H1 (cell line): ENCODE measurements at places on chromosomes 5 and 9. TPM values are rescaled to one million over a fixed set of nuclear protein-coding genes. Genes with fewer than 3 reads are reported as not detected.

DNA sequence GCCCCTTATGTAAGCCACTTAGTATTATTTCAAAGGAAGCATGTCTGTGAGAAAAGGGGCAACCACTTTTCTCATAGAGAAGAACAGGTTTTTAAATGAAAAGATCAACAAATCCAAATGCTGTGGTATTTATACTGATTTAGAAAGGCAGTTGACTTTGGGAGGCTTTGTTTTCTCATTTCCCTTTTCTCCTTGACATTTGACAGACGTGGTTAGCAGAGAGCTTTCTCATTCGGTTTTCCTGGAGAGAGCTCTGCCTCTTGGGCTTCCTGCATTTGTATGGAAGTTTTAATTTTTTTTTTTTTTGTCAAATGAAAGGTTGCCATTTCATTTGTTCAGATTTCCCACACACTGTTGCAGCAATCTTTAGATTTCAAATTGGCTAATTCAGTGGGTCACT is 62.5 kb downstream of the EXOSC2 start:
- peaks cover 14% of the 10 kb centered on the region for H3K4me1 ChIP-seq
- H3K27ac ChIP-seq, result no peak overlapping the region
- DNase-seq, result no peak
- H3K27me3 ChIP-seq, result no peaks in the 10 kb centered on the region
- H3K36me3 ChIP-seq, result no peaks in the 10 kb centered on the region
- no peak overlapping the region for H3K4me3 ChIP-seq

GRCh38 chr5:80191991-80192398 is 63.9 kb downstream of the SERINC5 start:
- H3K4me1 ChIP-seq, result peaks cover 18% of the 10 kb centered on the region
- no peak overlapping the region for H3K4me3 ChIP-seq
- no peak overlapping the region for H3K27ac ChIP-seq
- no peak for DNase-seq
- H3K27me3 ChIP-seq, result no peaks in the 10 kb centered on the region

PRDM9 gene
- not detected in 2 replicates for total RNA-seq

DNA sequence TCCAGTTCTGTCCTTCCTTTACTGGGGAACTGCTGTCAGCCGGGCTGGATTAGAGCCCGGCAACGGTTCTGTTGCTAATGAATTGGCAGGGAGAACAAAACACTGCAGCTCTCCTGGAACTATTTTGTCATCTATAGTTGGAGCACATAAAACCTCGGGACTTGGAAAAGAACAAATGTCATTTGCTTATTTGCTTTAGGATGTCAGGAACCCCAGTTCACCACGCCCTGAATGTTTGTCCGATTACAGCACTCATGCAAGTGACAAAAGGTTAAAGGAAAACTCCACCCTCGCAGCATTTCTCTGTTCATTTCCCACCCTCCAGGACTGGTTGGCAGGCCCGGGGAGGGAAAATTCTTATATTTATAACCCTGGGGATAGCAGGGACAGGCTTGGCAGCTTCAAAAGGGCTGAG is 66.4 kb upstream of the PLPP1 start:
- DNase-seq, result no peak
- H3K4me1 ChIP-seq, result no peaks in the 10 kb centered on the region
- no peak overlapping the region for H3K27ac ChIP-seq
- H3K36me3 ChIP-seq, result no peaks in the 10 kb centered on the region
- H3K27me3 ChIP-seq, result no peaks in the 10 kb centered on the region
- H3K4me3 ChIP-seq, result no peak overlapping the region

DNA sequence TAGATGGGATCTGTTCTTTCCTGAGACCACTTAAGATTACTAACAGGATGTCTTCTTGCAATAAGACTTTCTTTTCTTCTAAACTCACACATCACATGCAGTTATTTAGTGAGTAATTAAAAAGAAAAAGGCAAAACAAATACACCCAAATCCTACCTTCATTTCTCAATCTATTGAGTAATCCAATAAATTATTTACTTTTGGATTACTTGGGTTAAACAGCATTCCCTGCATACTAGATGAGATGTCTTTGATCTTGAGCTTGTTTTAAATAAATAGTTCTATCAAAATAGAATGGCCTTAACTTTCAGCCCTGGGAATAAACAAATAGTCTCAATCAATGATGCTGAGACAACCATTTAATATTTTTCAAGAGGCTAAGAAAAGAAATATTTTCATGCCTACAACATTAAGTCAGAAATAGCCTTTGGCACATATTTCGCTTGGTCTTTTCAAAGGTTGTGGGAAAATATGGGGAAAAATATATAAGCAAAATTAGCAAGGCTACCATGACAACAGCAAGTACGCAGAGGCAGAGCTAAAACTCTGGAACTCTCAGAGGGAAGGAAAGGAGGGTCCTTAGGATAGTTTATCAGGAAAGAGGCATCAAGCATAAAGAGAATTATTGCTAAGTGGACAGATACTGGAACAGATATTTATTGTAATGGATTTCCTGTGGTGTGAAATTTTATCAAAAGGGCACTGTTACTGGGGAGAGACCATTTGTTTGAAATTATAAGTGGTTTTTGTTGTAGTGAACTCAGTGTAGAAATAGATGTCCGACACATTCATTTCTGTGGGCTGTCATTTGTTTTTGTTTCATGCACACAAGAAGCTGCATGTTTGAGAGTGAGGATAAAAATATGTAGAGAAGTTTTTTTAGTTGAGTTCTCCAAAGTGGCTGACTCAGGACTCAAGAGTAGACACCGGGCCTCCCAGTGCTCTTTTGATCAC is 70.2 kb upstream of the CDH6 start:
- no peak overlapping the region for H3K27ac ChIP-seq
- H3K4me3 ChIP-seq, result no peak overlapping the region
- no peaks in the 10 kb centered on the region for H3K36me3 ChIP-seq
- no peaks in the 10 kb centered on the region for H3K4me1 ChIP-seq
- no peak for DNase-seq
- H3K27me3 ChIP-seq, result no peaks in the 10 kb centered on the region

INSYN2B gene
- total RNA-seq, result not detected in 2 replicates

- no peaks in the 10 kb centered on the region for H3K36me3 ChIP-seq
- H3K27ac ChIP-seq, result no peak overlapping the region
- no peak for DNase-seq
- no peaks in the 10 kb centered on the region for H3K4me1 ChIP-seq
- H3K4me3 ChIP-seq, result no peak overlapping the region
- no peaks in the 10 kb centered on the region for H3K27me3 ChIP-seq
Observed at GRCh38 chr5:93022796-93023447, 558.1 kb downstream of the NR2F1-AS1 start.

- H3K27me3 ChIP-seq, result no peaks in the 10 kb centered on the region
- H3K4me3 ChIP-seq, result no peak overlapping the region
- no peak for DNase-seq
- H3K27ac ChIP-seq, result no peak overlapping the region
- H3K36me3 ChIP-seq, result no peaks in the 10 kb centered on the region
Observed at GRCh38 chr9:134835987-134836386, 44.6 kb upstream of the FCN2 start.

- H3K36me3 ChIP-seq, result no peaks in the 10 kb centered on the region
- DNase-seq, result no peak
- no peak overlapping the region for H3K4me3 ChIP-seq
Observed at GRCh38 chr5:123203105-123203800, 114.2 kb downstream of the PRDM6 start.

DNA sequence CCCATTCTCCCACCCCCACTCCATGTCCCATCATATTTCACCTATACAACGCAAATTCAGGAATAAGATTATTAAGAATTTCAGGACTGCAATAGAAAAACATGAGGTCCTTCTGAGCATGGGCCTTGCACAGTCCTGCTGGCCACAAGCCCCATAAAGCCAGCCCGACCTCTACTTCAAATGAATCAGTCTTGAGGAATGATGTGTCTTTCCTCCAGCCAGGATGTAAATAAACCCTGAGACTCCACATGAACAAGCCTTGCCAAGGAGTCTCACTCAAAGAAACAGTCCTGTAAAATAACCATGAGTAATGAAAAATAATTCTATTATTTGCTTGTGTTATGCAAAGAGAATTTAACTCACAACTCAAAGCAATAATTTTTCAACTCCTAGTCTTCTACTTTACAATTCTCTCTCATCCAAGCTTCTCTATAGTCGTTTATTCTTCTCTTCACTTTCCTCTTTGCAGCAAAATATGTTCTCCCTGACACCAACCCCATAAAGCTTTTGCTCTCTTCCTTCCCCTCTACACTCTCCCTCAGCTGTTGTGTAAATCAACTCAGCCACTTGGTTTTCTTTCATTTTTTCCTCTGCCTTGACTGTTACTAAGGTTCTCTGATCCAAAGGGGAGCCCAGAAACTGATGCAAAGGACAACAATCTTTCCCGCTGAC is 140.1 kb upstream of the MOCS2 start:
- no peak overlapping the region for H3K4me3 ChIP-seq
- no peaks in the 10 kb centered on the region for H3K27me3 ChIP-seq
- no peak for DNase-seq
- H3K27ac ChIP-seq, result no peak overlapping the region
- H3K36me3 ChIP-seq, result no peaks in the 10 kb centered on the region
- no peaks in the 10 kb centered on the region for H3K4me1 ChIP-seq

- no peaks in the 10 kb centered on the region for H3K27me3 ChIP-seq
- no peak overlapping the region for H3K4me3 ChIP-seq
- H3K27ac ChIP-seq, result no peak overlapping the region
- DNase-seq, result no peak
Observed at GRCh38 chr9:100282388-100282719, 70.4 kb downstream of the TEX10 start.

- H3K27ac ChIP-seq, result no peak overlapping the region
- peaks cover 89% of the 10 kb centered on the region for H3K36me3 ChIP-seq
- DNase-seq, result no peak
Observed at GRCh38 chr9:15482146-15482545, 28.6 kb downstream of the PSIP1 start.

PCDHA6 gene
- 6.5 and 7.1 TPM in 2 replicates for total RNA-seq
